ENCODE measurements at places on chromosomes 1 and 21. TPM values are rescaled to one million over a fixed set of nuclear protein-coding genes. Genes with fewer than 3 reads are reported as not detected.

Gene SOX13
- total RNA-seq: 0.50 TPM

Gene GJA8
- total RNA-seq: not detected

Gene RORC
- 0.32 TPM for total RNA-seq

Gene MX2
- total RNA-seq: 30.3 TPM

Gene DAB1
- total RNA-seq: 3.5 TPM

Gene BNIPL
- 1.5 TPM for total RNA-seq

Gene CELA3A
- total RNA-seq: not detected

Gene RGS18
- total RNA-seq: 0.32 TPM

Gene LRRN2
- not detected for total RNA-seq

Gene LMX1A
- not detected for total RNA-seq

Gene OR10J1
- not detected for total RNA-seq

Gene PTGER3
- 4.2 TPM for total RNA-seq

Gene GNG4
- 1.8 TPM for total RNA-seq

Gene SLC25A24
- 34.3 TPM for total RNA-seq

Gene TEKT2
- total RNA-seq: not detected

Gene CRYBG2
- total RNA-seq: 1.2 TPM

Gene CD101
- total RNA-seq: 2.0 TPM

Gene ANKRD65
- not detected for total RNA-seq

Gene MIXL1
- total RNA-seq: not detected

Gene MCOLN2
- total RNA-seq: 42.7 TPM

Gene XCL1
- 1.1 TPM for total RNA-seq

Gene UQCRH
- 283 TPM for total RNA-seq

Gene SPRR2F
- total RNA-seq: not detected
